ENCODE measurements at places on chromosomes 5 and 9.

GRCh38 chr5:90783460-90784333, 225.1 kb downstream of the ADGRV1 start:
- peak; percentile 68 for DNase-seq

- no peak for DNase-seq
These were observed 20.1 kb downstream of the PTCH1 start for GRCh38 chr9:95496687-95497086.

- no peak for DNase-seq
These were observed 420.9 kb upstream of the SGCD start for GRCh38 chr5:155906046-155906445.

DNA sequence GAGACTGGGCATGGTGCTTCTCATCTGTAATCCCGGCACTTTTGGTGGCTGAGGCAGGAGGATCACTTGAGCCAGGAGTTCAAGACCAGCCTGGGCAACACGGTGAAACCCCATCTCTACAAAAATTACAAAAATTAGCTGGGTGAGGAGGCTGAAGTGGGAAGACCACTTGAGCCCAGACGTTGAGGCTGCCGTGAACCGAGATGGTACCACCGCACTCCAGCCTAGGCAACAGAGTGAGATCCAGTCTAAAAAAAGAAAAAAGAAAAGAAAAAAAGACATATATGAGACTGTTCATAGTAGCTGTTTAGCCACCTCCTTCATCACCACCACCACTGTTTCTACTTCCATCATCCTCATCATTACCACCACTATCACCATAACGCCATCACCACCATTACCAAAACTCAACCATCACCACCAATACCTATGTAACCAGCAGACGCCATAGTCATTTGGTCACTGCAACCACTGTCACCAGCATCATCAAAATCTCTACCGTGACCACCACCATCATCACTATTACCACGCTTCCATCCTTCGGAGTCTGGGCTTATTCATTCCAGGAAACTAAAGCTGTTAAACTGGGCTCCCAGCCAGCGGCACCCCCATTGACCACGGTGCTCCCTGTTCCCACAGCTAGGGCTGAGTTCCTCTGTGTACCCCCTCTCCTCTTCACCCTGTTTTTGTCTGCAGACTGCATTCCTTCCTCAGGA, 8.4 kb upstream of the KIF12 start:
- DNase-seq: no peak

DNA sequence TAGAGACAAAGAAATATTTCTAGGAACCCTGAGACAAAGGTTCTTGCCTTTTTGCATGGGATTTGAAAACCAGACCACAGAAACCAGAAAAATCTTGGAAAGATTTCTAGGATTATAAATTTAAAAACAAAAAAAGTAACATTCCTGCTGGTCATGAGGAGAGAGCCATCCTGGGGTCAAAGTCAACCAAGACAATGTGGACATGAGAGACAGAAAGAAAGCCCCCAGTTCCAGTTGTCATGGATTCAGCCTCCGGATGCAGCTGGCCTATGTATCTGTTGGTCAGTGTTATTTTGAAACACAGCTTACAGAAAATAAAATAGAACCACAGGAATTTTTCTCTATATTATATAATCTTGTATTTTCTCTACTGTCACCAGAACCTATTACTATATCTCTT, 24.4 kb upstream of the RGMB start:
- DNase-seq: no peak

DNA sequence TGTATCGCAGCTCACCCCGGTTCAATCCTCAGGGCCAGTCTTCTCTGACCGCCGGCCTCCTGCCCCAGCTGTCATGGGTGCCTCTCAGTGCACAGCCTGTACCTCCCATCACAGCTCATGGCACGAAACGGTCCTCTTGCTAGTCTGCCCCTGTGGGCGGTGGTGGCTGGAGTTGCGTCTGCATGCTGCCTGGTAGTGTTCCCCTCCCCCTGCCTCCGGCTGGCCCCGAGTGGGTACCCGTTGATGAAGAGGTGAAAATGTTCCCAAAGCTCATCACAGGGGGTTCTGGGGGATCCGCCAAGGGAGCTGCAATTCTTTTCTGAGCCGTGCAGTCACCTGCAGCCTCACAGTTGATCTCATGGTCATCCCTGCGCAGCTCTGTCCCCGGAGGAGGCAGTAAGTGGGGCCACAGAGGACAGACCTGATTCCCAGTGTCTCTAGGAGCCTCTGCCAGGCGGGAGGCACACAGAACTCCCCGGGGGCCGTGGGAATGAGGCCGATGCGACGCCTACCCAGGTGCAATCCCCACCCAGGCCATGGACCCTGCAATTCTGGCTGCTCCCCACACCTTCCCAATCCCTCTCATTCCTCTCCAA, 34.7 kb upstream of the FIBCD1 start:
- no peak for DNase-seq

DNA sequence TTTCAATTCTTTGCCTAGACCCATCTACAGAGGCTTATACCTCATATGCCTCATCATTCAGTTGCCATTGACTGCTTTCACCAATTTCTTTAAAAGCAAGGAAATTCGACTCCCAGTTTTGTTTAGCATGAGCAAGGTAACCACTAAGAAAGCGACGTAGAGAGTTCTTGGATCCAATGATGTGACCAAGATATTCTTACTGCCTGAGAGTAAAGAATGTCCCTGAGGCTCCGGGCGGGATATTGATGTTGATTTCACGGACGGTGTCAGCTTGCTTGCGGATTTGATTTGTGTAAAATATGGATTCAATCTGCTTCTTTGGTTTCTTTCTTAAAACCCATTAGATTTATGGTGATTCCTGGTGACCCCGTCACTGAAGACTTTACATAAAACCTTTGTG, 135.1 kb upstream of the ICE1 start:
- no peak for DNase-seq
